ENCODE measurements at places on chromosomes 12 and 14. TPM values are rescaled to one million over a fixed set of nuclear protein-coding genes. Genes with fewer than 3 reads are reported as not detected.
A peak's percentile ranks its signal among the peaks of the same experiment; 100 is the strongest.

GRCh38 chr12:121252712-121253345, 42.9 kb downstream of the P2RX4 start:
- DNase-seq: peak; percentile 37

DNA sequence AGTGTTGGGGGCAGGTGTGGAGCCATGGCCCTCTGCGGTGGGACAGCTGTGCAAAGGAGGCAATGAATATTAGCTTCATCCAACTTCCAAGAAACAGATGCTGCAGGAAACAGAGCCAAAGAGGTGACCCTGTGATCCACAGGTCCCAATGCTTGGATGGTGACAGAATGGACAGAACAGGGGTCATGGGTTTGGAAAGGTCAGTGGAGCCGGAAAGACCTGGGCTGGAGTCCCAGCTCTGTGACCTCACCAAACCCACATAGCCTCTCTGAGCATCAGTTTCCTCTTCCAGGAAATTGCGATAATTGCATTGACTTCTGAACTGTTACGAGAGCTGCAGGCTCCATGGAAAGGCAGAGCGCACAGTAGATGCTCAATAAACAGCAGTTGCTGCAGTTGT, 110.2 kb upstream of the GSC start:
- DNase-seq: no peak

- DNase-seq: no peak
Observed at GRCh38 chr14:76591266-76591665, 170.0 kb upstream of the VASH1 start.

The SERPINA3 gene
- 0.57 TPM for total RNA-seq

The PCED1B gene
- not detected for total RNA-seq

The MMP19 gene
- not detected for total RNA-seq

The PLCZ1 gene
- not detected for total RNA-seq
